H9 (cell line): ENCODE measurements at places on chromosomes 5 and 9.

DNA sequence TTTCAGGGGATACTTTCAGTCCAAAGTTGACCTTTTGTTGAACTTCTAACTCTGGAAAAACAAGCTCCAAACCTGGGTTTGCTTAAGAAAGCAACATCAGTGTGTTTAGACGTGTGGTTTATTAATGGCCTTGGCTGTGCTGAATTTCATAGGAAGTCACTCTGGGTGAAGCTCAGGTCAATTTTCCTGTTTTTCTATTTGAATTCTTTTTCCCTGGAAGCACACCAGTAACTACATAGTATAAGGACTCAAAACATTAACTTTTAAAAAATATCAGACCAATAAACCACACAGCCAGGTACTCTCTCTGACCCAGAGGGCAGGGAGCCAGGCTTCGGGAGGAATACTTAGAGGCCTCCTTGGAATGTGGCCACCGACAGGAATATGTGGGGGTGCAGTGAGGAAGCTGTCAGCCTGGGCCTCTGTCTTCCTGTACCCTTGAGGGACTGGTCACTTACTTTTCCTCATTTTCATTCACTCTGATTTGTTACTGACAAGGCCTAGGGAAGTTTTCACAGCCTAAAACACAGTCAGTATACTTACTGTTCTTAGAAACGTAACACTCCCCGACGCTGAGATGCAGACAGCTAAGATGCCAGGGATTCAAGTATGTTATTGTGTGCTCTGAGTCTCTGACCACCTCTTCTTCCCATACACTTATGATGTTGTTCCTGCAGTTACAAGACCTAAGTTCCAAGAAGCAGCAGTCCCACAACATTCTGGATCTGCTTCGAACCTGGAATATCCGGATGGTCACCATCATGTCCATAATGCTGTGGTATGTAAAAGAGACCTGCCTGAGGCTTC lies 18.9 kb downstream of the SLC22A5 start:
- no peaks in the 10 kb centered on the region for H3K27me3 ChIP-seq
- no peak overlapping the region for H3K4me3 ChIP-seq
- H3K36me3 ChIP-seq = no peaks in the 10 kb centered on the region; the same call in 2 of the 3 replicates
- no peak overlapping the region for H3K27ac ChIP-seq

- H3K27me3 ChIP-seq = no peaks in the 10 kb centered on the region
- no peak overlapping the region for H3K4me3 ChIP-seq
- H3K36me3 ChIP-seq = no peaks in the 10 kb centered on the region
- no peaks in the 10 kb centered on the region for H3K4me1 ChIP-seq
- no peak for DNase-seq
- H3K27ac ChIP-seq = no peak overlapping the region
Measured at GRCh38 chr5:60340965-60341471, 358.9 kb downstream of the DEPDC1B start.

GRCh38 chr9:31146485-31147166 lies 1237.8 kb upstream of the ACO1 start:
- H3K27ac ChIP-seq = no peak overlapping the region
- no peak for DNase-seq
- no peaks in the 10 kb centered on the region for H3K27me3 ChIP-seq
- no peaks in the 10 kb centered on the region for H3K36me3 ChIP-seq

GRCh38 chr9:26264709-26265601 lies 586.7 kb upstream of the TUSC1 start:
- no peaks in the 10 kb centered on the region; the same call in 1 of the 2 replicates for H3K4me1 ChIP-seq
- H3K36me3 ChIP-seq = peaks cover 16% of the 10 kb centered on the region
- H3K27me3 ChIP-seq = no peaks in the 10 kb centered on the region
- H3K4me3 ChIP-seq = no peak overlapping the region
- no peak overlapping the region for H3K27ac ChIP-seq

DNA sequence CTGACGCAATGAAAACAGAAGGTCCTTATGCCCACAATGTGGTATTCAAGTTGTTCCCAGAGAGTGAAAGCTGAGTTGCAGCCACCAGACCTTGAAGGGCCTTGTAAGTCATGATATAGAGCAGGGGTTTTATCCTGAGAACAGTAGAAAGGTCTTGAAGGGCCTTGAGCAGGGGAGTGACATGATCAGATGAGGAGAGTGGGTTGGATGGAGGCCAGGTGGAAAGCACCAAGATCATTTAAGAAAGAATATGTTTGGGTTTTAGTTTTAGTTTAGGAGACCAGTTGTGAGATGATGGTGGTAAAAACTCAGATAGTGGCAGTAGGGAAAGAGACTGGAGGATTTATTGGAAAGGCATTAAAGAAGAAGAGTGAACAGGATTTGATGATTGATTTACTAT lies 5.9 kb downstream of the ITGA2 start:
- no peaks in the 10 kb centered on the region for H3K36me3 ChIP-seq
- no peak overlapping the region for H3K27ac ChIP-seq
- no peaks in the 10 kb centered on the region for H3K4me1 ChIP-seq
- H3K4me3 ChIP-seq = no peak overlapping the region
- H3K27me3 ChIP-seq = no peaks in the 10 kb centered on the region
- no peak for DNase-seq

GRCh38 chr5:173327084-173327947 lies 898 bp downstream of the STC2 start:
- no peak overlapping the region for H3K27ac ChIP-seq
- H3K36me3 ChIP-seq = peaks cover 49% of the 10 kb centered on the region
- no peaks in the 10 kb centered on the region; the same call in 1 of the 2 replicates for H3K27me3 ChIP-seq
- H3K4me3 ChIP-seq = peak overlapping the region; percentile 97

DNA sequence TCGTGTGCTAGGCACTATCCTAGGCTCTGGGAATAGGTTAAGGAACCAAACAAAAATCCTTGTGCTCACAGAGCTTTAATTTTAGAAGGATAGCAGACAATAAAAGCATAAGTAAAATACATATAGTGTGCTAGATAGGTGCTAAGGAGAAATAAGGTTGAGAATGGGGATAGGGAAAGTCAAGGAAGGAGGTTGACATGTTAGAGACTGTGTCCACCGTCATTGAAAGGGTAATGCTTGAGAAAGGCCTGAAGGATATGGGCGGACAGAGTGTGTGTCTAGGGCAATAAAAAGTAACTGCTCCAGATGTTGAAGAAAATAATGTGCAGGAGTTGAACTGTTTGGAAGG lies 482 bp upstream of the TDRD7 start:
- no peak for DNase-seq
- H3K4me3 ChIP-seq = peak overlapping the region; percentile 78
- no peaks in the 10 kb centered on the region for H3K4me1 ChIP-seq
- H3K27me3 ChIP-seq = no peaks in the 10 kb centered on the region; the same call in 1 of the 2 replicates
- H3K36me3 ChIP-seq = no peaks in the 10 kb centered on the region
- no peak overlapping the region for H3K27ac ChIP-seq

DNA sequence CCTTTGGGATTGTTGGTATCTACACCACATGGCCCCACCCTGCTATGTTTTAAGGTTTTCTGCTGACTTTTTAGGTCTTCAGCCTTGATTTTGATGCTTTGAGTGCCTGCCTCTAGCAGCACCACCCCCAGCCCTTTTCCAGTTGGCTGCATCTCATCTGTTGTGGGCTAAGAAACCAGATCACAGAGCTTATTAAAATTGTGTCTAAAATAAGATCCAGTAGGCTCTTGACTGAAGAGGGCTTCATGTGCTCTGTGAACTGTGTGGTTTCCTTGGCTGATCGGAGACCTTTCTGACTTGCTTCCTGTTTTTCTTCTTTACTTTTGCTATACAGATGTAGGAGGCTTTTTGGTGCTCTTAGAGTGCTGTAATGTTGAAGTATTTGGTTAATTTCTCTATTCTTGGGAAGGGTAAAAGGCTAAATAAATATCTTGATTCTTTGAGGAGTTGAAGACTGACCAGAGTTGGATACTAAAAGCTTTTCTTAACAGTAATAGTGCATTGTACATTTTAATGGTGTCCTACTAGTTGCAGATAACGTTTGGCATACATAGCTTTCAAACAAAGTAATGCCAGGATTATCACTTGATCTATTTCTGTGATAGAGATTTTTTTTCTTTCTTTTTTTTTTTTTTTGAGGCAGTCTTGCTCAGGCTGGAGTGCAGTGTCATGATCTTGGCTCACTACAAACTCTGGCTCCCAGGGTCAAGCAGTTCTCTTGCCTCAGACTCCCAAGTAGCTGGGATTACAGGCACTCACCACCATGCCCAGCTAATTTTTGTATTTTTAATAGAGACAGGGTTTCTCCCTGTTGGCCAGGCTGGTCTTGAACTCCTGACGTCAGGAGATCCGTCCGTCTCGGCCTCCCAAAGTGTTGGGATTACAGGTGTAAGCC lies 4.5 kb downstream of the UBE2D2 start:
- DNase-seq = no peak
- H3K36me3 ChIP-seq = peaks cover 59% of the 10 kb centered on the region
- H3K4me3 ChIP-seq = peak overlapping the region; percentile 24; the same call in 1 of the 3 replicates
- H3K27ac ChIP-seq = no peak overlapping the region

DNA sequence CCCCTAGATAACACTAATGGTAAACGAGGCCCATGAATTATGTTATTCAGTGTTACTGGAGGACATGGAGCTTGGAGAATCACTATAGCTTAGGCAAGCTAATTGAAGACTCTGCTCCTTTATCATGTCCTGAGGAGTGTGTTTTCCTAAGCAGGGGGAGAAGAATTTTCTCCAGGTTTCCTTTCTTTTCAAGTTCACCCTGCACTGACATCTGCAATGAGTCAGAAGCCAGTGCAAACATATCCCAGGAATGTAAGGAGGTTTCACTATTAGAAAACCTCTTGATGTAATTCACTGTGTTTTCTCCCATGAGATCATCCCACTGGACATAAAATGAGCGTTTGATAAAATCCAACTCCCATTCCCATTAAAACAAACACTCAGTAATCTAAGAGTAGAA lies 75.6 kb downstream of the DMRT2 start:
- no peak for DNase-seq
- H3K36me3 ChIP-seq = no peaks in the 10 kb centered on the region; the same call in 2 of the 3 replicates
- no peaks in the 10 kb centered on the region for H3K27me3 ChIP-seq
- H3K4me1 ChIP-seq = no peaks in the 10 kb centered on the region

GRCh38 chr5:79612667-79613198 lies 492 bp downstream of the TENT2 start:
- DNase-seq = no peak
- peak overlapping the region; percentile 97 for H3K4me3 ChIP-seq
- no peaks in the 10 kb centered on the region for H3K4me1 ChIP-seq
- H3K27me3 ChIP-seq = no peaks in the 10 kb centered on the region
- peaks cover 39% of the 10 kb centered on the region for H3K36me3 ChIP-seq

GRCh38 chr9:8961186-8961851 lies 1161.7 kb upstream of the DMAC1 start:
- H3K4me1 ChIP-seq = no peaks in the 10 kb centered on the region
- H3K27ac ChIP-seq = no peak overlapping the region
- H3K36me3 ChIP-seq = no peaks in the 10 kb centered on the region
- H3K4me3 ChIP-seq = no peak overlapping the region

GRCh38 chr5:138470322-138471051 lies 5.2 kb downstream of the EGR1 start:
- no peak overlapping the region for H3K4me3 ChIP-seq
- H3K4me1 ChIP-seq = 0 out of 2 replicates have a peak, but pooled peaks cover 1% of the 10 kb centered on the region
- DNase-seq = peak; percentile 64
- no peaks in the 10 kb centered on the region; the same call in 1 of the 2 replicates for H3K27me3 ChIP-seq
